ENCODE measurements at places on chromosomes 13 and 19.

DNA sequence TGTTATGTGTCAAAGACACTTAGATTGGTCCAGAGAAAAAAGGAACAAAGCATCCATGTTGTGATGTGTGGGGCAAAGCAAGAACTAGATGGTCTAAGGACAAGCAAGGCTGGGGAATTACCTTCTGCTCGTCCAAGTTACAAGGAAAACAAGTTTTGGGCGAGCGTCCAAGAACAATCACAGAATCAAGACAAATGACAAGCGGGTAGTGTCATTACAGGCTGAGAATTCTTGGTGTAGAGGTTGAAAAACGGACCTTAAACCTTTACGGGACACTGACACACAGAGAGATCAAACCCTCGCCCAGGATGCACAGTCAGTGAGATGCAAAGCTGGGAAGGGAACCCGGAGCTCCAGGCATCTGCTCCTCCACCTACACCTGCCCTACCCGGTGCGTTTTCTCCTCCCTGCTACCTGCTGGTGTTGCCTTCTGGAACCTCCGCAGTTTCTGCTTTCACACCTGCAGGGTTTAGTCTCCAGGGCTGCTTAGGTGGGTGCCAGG lies 515 bp upstream of the ZNF324B start:
- no peak for DNase-seq

DNA sequence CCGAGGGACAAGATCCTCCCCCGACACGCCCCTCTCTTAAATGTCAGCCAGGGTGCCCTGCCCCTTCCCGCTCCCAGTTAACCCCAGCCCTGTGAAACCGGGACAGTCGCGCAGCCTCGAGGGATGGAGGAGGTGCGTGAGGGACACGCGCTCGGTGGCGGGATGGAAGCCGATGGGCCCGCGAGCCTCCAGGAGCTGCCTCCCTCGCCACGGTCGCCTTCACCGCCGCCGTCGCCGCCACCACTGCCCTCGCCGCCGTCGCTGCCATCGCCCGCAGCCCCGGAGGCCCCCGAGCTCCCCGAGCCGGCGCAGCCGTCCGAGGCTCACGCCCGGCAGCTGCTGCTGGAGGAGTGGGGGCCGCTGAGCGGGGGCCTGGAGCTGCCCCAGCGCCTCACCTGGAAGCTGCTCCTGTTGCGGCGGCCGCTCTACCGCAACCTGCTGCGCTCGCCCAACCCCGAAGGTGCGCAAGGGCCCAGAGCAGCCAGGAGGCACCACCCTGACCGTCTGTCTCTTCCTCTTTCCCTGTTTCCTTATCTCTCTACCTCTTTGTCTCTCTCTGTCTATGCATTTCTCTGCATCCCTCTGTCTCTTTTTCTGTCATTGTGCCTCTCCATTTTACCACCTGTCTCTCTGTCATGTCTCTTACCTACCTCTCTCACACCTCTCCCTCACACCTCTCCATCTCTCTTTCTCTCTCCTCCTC lies at the start of gene NCCRP1:
NCCRP1 (plus strand) TSS at position 105 of the 703 bp plus-strand sequence; CDS start at position 124, 19 bp downstream.
- no peak for DNase-seq

DNA sequence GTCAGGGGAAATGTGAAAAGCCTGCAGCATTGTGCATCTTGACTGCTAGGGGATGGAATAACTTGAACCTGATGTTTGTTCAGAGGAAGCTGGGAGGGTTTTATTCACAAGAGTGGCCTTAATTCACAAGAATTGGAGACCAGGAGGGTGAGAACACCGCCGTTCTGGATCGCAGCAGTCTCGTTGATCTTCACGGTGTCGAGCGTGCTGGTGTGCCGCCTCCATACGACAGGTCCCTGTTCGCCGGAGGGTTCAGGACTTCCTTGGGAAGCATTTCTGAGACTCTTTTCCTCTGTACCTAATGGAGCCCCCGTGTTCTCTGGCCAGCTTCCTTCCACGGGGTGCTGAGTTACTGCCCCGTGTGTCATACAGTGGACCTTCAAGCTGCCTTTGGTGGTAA lies 66.9 kb downstream of the ARHGEF7 start:
- DNase-seq, result no peak

GRCh38 chr13:33466262-33466661 lies 180.7 kb upstream of the STARD13 start:
- no peak for DNase-seq

GRCh38 chr19:43780706-43781525 lies at the start of gene KCNN4:
Gene KCNN4 (minus strand): TSS chr19:43780973. CDS start chr19:43780861, 112 bp downstream.
- DNase-seq, result no peak

DNA sequence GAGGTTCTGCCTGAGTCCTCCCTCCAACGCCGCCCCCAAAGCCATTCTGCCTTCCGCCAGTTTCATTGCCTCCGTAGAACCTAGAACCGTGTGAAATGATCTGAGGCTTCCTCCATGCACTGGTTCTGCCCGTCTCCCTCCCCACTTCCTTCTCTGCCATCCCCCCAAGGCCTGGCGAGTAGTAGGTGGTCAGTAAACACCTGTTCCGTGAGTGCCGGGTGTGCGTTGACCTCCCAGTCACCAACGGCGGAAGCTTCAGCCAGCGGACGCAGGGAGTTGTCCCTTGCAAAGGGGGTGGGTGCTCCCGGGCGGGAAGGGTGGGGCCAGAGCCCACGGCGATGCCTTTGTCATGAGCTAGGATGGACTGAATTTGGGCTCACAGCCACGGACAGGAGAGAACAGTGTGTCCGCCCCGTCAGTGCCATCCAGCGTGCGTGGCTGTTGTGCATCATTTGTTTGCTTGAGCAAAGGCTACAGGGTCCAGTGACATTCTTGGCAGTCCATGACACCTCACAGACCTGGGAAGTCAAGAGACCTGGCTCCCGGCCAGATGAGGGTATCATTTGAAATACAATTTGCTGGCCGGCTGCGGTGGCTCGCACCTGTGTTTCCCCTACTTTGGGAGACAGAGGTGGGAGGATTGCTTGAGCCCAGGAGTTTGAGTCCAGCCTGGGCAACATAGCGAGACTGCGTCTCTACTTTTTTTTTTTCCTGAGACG lies 43.1 kb downstream of the NFIC start:
- DNase-seq, result no peak

DNA sequence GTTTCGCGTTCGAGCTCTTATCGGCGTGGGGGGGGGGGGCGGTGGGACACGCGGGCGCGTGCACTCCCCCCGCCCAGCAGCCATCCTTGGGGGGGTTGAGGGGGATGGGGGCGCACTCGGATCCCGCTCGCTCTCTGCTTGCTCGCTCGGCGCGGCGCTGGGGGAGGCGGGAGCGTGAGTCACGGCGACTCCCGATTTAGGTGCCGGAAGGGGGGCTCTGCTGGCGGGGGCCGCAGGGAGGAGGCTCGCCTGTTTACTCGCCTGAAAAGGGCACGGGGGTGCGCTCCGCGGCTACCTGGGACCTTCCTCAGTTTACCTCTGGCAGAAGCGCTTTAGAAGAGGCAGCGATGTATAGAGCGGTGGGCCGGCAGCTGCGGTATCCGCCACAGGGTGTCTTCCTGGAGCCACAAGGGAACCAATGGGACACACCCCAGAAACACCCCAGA lies 1.1 kb upstream of the PDE4A start:
- DNase-seq, result no peak

- DNase-seq, result peak; percentile 63
Observed at GRCh38 chr19:8526345-8527091, 12.6 kb upstream of the ZNF414 start.

- no peak for DNase-seq
Observed at GRCh38 chr19:13619203-13619632, 112.9 kb upstream of the CACNA1A start.

GRCh38 chr19:39946532-39946931 lies 12.1 kb upstream of the FCGBP start:
- DNase-seq, result no peak

GRCh38 chr13:51688937-51689662 lies 104.8 kb downstream of the WDFY2 start:
- no peak for DNase-seq
